ENCODE measurements at places on chromosomes 6 and 20.

- DNase-seq: peak; percentile 94
Observed at GRCh38 chr6:9523462-9523861, 891.4 kb downstream of the TFAP2A start.

GRCh38 chr6:6711832-6712448, 123.4 kb downstream of the LY86 start:
- no peak for DNase-seq

DNA sequence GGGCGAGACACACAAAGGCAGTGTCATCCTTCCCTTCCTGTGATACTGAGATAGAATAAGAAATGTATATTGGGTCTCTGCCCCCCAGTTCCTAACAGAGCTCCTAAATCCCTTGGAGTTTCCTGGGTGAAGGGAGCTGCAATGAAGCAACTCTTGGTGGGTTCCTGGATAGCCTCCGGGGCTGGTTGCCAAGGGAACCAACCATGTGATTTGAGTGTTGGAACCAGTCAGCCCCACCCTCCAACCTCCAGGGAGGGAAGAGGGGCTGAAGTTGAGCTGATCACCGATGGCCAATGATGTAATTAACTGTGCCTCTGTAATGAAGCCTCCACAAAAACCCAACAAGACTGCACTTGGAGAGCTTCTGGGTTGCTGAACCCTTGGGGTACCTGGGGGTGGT, 116.6 kb downstream of the SLC22A3 start:
- DNase-seq: no peak

- DNase-seq: no peak
Observed at GRCh38 chr6:22221211-22221610, 75.6 kb downstream of the PRL start.

DNA sequence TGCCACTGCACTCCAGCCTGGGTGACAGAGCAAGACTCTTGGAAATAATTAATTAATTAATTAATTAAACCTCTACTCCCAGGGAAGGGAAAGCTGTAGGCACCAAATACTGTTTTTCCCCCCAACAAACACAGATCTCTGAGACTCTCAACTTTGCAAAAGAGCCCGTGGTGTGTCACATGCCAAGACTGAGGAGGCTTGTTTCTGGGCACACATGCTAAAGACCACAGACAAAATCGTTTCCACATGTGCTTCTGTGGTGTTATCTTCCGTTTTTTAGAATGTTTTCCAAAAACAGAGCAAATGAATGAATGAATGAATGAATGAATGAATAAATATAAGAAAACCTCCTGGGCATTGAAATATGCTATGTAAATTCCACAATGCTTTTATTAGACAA, 55.6 kb upstream of the ATXN1 start:
- DNase-seq: peak; percentile 23

DNA sequence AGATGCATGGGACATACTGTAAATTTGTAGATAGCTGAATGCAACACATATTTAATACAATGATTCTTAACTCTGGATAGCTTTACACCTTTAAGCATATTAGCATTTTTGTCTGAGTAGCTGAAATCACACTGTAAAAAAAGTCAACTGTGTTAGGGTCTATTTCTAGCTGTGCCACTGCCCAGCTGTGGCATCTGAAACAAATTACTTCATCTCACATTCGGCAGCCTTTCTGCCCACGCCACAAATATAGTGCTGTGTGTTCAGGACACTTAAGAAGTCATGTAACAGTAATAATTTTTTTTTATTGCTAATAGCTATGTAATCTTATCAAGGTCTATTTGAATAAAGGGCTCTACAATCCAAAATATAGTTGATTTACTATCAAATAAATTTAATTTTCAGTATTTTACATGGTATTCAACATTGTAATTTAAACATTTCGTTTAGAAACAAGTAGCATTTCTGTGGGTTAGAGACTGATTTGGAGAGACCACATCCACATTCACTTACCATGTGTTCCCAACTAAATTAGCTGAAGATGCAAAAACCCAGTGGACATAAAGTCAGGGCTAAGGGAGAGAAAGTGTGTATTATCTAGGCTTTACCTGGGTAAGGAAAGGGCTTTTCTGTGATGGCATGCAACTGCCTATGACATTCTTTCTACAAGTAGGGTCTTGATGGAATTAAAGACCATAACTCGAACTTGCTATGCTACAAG, 276.7 kb downstream of the PLCB1 start:
- DNase-seq: no peak

DNA sequence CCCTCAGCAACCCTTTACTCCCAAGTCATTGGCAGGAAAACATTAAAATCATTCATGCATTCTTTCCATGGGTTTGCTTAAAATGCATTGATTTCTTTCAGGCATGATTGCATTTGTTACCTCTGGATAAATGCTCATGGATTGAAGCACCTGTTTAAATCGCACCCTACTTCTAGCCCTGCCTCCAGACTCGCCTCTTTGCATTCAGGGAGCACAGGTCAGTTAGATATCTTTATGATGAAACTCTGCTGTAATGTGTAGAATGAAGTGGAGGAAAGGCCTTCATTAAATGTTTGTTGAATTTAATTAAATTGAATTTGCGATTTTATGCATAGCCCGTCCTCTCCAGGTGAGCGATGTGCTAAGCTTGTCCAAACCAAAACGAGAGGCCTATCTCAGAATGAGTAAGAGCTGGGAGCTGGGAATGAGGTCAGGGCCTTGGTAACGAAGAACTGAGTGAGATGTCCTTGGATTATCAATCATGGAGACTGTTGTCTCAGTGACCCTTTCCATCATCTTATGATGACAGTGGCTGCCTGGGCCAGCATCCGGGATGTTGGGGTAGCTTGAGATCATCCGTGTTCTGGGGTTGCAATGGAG, 210.1 kb downstream of the SYNDIG1 start:
- no peak for DNase-seq

DNA sequence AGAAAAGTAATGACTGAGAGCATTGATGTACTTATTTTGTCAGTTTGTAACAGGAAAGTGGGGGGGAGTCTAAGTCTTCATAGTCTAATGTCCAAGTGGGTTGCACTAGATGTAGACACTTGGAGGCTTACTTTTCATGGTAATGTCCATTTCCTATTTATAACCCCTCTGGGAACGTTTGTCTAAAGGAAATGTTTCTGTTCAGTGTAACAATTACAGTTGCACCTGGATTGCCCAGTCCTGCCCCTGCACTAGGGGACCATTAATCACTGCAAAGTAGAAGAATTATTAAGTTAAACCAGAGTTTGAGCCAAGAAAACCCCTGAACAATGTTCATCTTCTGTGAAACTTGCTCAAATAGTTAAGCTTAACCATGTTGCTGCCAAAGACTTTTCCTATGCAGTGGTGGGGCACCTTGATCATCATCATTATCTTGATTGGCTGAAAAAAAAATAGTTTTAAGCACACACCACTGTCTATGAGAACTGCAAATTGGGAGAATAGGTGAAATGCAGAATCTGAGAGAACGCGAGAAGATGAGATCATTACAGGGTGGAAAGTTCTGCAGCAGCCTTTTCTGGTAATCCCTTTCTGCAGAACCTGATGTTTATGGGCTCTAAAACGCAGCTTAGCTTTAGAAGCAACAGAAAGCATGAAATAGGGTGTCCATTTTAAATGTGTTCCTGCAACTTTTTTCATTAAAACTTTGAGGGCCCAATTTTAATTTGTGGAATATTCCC, 106.0 kb downstream of the ZNF217 start:
- no peak for DNase-seq

DNA sequence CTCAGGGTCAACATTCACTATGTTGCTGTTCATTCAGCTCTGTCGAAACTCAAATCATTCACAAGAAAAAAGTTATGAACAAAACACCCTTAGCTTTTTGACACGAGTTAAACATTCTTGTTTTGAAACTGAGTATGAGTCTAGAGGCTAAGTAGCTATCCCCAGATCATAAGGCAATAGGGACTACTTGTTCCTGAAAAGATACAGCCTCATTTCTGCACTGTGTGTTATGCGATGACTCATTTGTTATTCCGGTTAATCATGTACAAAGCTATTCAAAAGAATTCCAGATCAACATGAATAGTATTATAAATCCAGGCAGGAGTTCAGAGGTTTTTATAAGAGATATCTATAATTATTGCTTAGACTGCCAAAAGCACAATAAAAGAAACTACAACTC, 908.0 kb downstream of the QKI start:
- DNase-seq: peak; percentile 71

DNA sequence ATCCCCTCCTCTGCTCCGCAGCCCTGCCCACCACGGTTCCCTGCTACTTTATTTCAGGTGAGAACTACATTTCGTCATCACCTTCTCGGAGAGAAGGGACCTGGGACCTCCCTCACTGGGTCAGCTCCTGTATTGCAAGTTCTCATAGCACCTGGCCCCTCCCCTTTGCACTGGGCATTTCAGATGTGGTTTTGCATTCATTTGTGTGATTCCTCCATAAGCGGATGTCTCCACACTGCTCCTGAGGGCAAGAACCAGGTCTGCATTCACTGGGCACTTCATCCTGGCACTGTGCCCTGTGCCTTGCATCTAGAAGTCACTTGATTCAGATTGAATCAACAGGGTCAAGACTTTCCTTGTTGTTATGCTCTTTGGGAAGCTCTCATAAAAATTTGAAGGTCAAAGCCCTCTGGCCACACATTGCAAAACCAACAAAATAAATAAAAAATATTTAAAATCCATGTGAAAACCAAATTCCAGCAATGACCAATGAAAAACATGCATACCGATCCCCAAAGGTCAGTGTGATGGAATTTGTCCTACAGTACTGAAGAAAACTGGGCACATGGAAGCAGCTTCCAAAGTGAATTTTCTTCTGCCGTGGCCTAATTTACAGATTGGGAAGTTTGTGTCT, 89.1 kb upstream of the F13A1 start:
- no peak for DNase-seq

- no peak for DNase-seq
Observed at GRCh38 chr6:155040154-155040553, 45.0 kb downstream of the TIAM2 start.

GRCh38 chr6:88179692-88180091, 13.5 kb upstream of the CNR1 start:
- no peak for DNase-seq

GRCh38 chr20:7503501-7503900, 436.8 kb downstream of the HAO1 start:
- no peak for DNase-seq

DNA sequence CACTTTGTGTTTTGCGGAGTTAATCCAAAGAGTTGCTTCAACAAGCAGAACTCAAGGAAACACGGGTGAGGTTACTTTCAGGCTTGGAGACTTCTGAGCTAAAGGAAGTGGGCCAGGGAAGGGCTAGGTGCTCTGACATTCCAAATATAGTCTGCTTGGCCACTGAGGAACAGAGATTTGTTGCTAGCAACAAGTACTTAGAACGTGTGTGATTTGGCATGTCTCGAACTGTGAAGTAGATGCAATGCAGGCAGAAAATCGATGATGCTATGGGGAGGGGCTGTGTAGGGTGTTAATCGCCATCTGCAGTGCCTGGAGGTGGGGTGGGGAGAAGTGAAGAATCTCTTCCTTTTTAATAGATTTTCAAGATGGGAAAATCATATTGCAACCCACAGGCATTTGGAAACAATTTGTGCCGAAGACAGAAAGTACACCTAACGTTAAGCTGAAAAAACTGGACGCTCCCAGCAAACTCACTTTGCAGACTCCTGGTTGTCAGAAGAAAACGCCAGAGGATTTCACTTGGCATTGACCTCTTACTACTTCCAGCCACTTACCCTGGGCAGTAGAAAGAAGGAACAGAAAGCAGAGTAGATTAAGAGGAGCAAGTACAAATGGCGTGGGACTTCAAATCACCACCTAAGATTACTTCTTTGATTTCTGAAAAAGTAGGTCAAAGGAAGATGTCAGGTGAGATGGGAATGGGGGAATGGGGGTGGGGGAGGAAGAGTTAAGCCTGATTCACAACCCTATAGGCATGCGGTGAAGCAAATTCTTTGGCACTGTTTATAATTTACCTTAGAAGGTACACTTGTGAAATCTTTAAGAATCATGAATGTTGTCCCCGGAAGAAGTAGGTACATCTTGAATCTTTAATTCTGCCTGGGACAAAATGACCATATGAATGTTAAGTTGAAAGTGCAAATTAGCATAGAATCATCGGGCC, 314.1 kb downstream of the CD83 start:
- no peak for DNase-seq

- DNase-seq: no peak
Observed at GRCh38 chr6:108576709-108577108, 16.0 kb downstream of the FOXO3 start.

- DNase-seq: no peak
Observed at GRCh38 chr6:153858529-153858928, 180.5 kb upstream of the OPRM1 start.

DNA sequence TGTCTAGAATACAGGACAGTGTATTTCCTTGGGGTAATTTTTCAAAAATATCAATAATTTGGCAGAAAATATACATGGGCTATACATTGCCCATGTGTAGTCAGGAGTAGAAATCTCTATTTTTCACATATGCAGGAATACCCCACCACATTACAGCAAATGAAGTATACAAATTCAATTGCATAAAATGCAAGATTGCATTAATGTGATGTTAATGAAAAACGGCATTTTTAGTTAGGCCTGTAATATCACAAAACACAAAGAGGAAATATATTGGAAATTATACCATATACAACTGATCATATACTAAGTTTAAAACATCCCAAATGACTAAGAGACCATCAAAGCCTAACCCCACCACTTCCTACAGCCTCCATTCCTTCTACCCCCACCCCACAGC, 154.9 kb downstream of the SYNE1 start:
- no peak for DNase-seq

GRCh38 chr6:10194816-10195672, 219.8 kb downstream of the TFAP2A start:
- DNase-seq: no peak

- peak; percentile 97 for DNase-seq
Observed at GRCh38 chr20:5535125-5535756, 215.0 kb upstream of the SHLD1 start.

DNA sequence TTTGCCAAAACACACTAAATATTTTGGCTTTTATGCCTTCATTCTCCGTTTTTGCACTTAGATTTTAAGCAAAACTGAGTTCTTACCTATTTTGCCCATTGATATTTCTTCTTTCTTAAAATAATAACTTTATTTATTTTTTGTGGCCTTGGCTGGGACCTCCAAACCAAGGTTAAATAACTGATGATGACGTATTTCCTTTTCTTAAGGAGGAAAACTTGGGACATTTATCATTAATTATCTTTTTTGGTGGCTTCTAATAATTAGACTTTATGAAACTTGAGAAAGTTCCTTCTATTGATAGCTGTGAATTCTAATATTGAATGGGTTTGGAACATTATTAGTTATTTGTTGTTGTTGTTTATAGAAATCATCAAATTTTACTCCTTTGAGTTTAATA, 154.5 kb downstream of the ADGB start:
- no peak for DNase-seq

GRCh38 chr6:21772884-21773575, 179.5 kb downstream of the SOX4 start:
- DNase-seq: no peak

GRCh38 chr20:18808712-18809111, 4.9 kb upstream of the SCP2D1 start:
- DNase-seq: no peak

GRCh38 chr6:79670789-79671188, 39.7 kb downstream of the SH3BGRL2 start:
- DNase-seq: no peak

All from GM23248 (cell line).